Stimulated activated CD8-positive, alpha-beta memory T cell treated with anti-CD3 and anti-CD28 coated beads, Interleukin-12 subunit alpha, Interleukin-12 subunit beta, amount 100 ng/mL, for 4 hours (primary cell): ENCODE measurements at places on chromosomes 6 and 20.
A peak's percentile ranks its signal among the peaks of the same experiment; 100 is the strongest.

GRCh38 chr6:5968817-5969734 lies 37.6 kb downstream of the NRN1 start:
- DNase-seq: no peak

DNA sequence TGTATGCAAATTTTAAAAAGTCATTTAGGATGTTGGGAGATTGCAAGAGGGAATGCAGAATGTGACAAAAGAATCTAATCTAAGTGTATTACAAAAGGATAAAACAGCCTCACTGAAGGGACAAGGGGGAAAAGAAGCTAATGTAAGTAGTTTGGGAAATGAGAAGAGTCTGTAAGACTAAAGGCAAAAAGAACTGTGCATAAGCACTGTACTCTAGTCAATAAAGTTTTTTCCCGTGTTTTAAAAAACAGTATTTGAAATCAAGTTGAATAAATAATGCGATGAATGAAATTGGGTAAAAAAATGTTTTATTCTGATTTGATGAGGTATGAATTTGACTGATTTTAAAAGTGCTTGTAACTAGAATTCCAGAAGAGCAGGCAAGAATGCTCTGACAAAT lies 149.8 kb downstream of the VEGFA start:
- no peak for DNase-seq

DNA sequence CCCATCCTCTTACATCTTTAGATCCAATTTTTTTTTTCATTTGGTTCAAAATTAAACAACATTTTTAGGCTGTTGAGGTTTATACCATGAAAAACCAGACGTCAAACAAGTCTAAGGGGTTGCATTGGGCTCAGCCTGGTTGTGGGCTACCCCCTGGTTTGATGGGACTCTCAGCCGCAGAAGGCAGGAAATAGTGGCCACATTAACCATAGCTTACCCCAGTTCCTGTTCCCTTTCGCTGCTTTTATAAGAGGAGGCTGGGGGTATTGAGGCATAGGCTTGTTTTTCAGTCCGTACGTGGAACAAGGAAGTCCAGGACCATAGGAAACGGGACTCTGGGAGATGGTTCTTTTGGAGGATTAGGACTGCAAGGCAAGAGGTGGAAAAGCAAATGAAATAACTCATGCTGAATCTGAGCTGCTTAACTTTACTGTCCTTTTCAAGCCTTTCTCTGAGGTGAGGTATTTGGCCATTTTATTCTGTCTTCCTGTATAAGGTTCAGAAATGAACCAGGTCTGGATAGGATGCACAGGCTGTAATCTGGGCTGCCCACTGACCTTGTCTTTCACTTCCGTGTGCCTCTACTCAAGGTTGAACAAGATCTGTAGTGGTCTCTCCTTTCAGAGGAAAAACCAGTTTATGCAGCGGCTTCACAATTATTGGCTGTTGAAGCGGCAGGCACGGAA lies 7.7 kb downstream of the BRPF3 start:
- peak; percentile 22 for DNase-seq

DNA sequence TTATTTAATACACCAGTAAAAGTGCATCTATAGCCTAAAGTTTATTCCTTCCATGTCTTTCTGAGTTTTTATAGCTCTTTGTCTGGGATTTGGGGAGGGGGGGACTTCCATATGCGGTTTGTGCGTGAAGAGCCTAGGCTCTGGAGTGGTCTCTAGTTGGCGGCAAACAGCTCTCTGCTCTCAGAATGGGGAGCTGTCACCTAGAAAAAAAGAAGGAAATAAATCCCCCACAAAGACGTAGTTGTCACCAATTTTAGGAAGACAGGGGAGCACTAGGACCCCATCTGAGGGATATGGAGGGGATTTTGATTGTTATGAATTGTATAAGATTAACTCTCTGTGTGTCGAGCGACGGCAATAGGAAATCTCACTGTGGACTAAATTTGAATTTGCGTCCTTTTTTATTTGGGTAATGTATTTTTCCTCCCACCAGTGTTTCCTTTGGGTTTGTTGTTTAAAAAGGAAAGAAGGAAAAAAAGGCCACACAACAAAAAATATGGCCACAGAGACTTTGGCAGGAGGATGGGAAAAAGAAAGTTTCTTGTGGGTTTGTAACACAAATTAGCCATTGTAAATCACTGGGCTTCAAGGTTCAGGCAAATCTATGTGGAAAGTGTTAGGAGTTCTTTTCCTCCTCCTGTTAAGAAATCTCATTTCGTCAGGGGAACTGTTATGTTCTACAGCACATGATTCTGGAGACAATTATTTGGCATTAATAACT lies 7.4 kb downstream of the POU3F2 start:
- DNase-seq: no peak

DNA sequence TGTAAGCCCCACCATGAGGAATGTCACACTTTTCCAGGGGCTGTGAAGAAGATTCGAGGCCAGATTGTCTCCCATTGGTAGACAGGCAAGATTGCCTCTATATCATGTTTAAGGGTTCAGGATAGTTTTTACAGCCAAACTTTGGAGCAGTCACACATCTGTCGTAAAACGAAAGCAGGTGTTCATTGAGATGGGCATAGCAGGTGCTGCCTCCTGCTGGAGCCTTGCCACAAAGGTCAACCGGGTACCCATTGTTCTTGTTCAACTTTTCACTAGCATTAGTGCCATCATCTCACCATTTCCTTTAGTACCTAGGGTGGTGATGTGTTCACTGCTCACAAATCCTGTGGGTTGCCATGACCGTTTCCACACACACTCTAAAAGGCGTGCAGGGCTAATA lies 198.3 kb downstream of the HTR1B start:
- DNase-seq: no peak

- DNase-seq: no peak
Measured at GRCh38 chr6:29828471-29828797, 809 bp downstream of the HLA-G start.

- no peak for DNase-seq
Measured at GRCh38 chr6:53095270-53095669, 30.1 kb downstream of the FBXO9 start.

GRCh38 chr6:11065436-11066202 lies 21.5 kb upstream of the ELOVL2 start:
- no peak for DNase-seq

GRCh38 chr6:31797588-31797987 lies 2.0 kb upstream of the VARS1 start:
- no peak for DNase-seq

GRCh38 chr6:107816818-107817217 lies 7.3 kb downstream of the SCML4 start:
- no peak for DNase-seq

- no peak for DNase-seq
Measured at GRCh38 chr6:143248359-143248758, 187.7 kb downstream of the AIG1 start.

DNA sequence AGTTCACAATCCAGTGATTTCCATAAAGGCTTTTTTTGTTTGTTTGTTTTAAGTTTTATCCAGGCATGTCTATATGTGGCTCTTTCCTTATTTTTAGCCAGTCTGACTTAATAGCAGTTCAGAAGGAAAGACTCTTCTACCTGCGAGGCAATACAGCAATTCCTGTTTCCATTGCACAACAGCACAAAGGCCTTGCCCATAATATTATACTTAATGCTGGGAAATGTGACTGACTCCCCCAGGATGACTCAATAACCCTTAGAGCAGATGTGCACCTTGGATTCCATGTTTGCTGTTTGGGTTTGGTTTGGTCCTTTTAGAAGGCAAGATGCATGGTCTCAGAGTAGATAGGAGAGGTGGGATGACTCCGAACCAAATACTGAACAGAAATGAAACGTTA lies 184.1 kb downstream of the MTFR2 start:
- no peak for DNase-seq

DNA sequence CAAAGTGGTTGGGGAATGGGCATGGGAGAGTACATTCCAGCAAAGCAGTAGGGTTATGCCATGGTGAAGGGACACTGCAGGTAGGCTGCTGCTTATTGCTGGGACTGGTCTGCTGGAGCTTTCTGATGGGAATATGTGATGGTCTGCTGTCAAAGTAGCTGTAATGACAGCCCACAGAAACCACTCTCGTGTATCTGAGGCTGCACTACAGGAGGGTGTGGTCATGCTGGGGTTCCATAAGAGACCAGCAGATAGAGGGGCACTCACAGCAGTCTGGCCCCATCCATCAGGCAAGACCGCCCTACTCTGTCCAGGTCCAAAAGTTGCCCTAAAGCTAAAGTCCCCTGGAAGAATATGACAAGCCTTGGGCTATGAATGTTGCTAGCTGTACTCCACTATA lies 739.3 kb downstream of the COL12A1 start:
- DNase-seq: no peak

DNA sequence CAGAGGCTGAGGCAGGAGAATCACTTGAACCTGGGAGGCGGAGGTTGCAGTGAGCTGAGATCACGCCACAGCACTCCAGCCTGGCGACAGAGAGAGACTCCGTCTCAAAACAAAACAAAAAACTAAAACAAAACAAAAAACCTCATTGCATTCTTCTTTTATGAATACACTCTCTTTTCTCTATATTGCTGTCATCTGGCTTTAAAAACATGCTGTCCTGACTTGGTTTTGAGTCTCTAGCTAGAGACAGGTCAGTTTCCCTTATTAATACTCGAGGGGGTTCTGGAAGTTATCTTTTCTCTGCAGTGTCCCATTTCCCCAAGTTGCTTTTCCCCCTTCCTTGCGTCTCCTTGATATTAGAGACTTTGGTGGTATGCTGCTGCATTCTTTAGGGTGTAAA lies 50.9 kb downstream of the RIOK1 start:
- DNase-seq: no peak

- no peak for DNase-seq
Measured at GRCh38 chr20:3433744-3434143, 26.3 kb upstream of the DNAAF9 start.

DNA sequence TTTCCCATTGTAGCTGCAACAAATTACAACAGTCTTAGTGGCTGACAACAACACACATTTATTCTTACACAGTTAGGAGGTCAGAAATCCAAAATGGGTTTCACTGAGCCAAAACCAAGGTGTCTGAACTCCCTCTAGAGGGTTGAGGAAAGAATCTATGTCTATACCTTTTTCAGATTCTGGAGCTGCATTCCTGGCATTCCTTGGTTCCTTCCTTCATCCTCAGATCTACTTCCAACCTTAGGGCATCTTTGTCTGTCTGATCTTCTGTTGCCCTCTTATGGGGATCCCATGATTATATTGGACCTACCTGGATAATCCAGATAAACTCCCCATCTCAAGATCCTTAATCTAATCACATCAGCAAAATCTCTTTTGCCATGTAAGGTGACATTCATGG lies 540.9 kb upstream of the MAP3K7 start:
- DNase-seq: no peak

DNA sequence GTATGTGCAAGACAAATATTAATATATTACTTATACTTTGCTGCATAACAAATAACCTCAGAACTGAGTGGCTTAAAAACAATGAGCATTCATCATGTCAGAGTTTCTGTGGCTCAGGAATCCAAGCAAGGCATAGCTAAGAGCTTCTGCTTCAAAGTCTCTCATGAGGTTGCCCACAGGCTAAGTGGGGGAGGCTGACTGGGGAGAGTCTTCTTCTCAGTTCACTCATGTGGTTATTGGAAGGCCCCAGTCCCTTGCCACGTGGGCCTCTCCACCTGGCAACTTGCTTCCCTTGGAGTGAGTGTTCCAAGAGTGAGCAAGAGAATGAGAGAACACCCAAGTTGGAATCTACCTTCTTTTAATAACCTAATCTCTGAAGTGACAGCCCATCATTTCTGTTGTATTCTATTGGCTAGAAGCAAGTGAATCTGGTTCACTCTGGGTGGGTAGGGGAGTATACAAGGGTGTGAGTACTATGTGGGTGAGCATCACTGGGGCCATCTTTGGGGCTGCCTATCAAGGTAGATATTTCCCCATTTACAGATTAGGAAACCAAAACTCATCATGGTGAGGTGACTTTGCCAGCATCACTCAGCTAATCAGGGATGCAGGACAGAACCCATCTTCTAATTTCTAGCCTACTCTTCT lies 36.0 kb downstream of the DNAH8 start:
- no peak for DNase-seq

GRCh38 chr6:33206027-33206863 lies 1.8 kb downstream of the HSD17B8 start:
- no peak for DNase-seq

DNA sequence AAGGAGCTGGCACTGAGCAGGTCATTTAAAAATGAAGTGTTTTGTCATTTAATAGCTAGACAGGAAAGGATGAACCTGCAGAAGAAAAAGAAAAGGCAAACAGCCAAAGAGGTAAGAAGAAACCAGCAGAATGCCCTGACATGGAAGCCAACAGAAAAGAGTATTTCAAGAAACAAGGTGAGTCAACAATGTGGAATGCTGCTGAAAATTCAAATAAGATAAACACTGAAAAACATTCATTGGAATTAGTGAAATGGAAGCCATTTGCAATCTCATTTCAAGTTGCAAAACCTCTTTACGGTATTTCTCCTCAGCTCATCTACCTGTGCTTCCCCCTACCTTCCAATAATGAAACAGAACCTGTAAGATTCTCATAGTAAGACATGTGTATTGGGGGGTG lies 59.6 kb downstream of the RWDD2A start:
- no peak for DNase-seq

- DNase-seq: no peak
Measured at GRCh38 chr20:1272368-1273100, 6.4 kb downstream of the SNPH start.

DNA sequence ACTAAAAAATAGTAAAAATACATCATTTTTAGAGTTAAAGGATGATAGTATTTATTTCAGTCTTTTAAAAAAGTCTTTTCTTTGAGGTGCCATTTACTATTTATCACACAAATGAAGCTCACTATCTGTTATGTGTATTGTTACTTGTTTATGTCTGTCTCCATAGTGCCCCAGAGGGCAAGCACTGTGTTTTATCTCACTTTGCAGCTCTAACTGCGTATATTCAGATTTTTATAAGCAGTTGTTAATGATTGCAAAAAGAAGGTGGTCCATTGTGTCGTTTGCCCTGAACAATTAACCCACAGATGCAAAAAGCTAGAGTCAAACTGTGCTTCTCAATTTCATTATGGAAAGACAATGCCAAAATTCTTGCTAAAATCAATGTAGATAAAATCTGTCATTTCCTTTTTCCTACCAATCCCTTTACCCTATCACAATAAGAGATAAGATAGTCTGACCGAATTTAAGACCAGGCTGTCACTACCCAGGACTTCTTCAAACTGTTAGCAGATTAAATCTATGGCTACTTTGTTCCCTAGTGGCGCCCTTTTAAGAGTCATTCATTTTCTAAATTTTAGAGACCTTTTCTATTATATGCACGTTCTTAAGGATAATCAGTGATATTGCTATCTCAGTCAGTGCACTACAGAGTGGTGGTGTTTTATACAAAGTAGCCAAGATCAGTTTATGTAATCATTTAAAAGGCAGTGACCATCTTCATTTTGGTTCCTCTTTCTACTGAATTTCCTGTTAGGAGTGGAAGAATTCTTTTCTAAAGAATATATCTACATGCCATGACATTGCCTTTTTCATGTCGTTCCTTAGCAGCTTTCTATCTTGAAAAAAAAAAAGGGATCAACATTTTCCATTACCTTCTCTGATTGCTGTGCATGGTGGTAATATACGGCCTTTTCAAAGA lies 133.1 kb upstream of the PRDM1 start:
- no peak for DNase-seq

DNA sequence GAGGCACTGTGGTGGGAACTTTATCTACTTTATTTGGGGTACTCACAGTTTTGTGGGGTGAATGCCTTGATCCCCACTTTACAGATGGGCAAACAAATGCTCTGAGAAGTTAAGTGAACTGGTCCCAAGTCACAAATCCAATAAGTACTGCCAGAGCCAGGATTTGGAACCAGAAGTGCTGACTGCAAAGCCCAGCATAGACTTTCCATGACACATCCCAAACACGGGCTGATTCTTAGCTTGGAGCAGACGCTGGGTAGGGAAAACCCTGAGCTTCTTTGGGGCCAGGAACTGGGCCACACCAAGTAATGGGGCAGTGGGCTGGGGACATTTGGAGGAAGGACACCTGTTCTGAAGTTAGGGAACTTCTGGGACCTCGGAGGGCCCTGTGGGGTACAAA lies 20.3 kb downstream of the RIN2 start:
- DNase-seq: no peak
